T-cell (primary cell): ENCODE measurements at places on chromosomes 5 and 9. TPM values are rescaled to one million over a fixed set of nuclear protein-coding genes. Genes with fewer than 3 reads are reported as not detected.

DNA sequence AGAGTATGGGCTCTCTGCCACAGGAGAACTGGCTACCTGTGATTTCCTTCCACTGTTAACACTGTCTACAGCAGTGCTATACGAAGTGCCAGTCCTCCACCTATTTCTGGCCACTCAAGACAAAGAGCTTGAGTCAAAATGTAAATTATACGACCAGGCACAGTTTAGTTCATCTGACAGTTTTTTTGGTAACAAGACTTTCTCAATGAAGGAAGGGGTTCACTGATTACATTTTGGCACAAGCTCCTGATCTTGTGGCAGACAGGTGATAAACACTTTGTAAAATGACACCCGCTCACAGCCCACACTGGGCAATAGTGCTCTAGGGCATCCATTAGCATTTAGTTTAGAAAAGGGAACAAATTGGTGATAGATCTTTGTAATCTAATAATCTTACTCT is 8.6 kb downstream of the RBM22 start:
- peaks cover 66% of the 10 kb centered on the region for H3K36me3 ChIP-seq
- no peaks in the 10 kb centered on the region for H3K4me1 ChIP-seq
- no peak overlapping the region for H3K4me3 ChIP-seq
- no peak overlapping the region for H3K27ac ChIP-seq

DNA sequence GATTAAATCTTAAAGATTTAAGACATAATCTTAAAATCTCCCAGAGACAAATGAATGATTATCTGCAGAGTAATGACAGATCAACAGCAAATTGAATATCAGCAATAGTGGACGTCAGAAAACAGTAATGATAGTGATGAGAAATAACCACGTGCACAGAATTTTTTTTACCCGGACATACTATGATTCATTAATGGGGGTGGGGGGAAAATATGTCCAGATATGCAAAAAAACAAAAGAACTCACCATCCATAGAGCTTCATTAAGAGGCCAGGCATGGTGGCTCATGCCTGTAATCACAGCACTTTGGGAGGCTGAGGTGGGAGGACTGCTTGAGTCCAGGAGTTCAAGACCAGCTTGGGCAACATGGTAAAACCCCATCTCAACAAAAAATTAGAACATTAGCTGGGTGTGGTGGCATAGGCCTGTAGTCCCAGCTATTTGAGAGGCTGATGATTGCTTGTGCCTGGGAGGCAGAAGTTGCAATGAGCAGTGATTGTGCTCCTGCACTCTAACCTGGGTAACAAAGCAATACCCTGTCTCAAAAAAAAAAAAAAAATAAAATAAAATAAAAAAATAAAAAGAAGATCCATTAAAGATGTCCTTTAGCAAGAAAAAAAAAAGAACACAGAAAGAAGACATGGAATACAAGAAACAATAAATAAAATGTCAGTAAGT is 30.9 kb upstream of the SHOC1 start:
- no peaks in the 10 kb centered on the region for H3K36me3 ChIP-seq
- H3K4me3 ChIP-seq = no peak overlapping the region
- DNase-seq = no peak
- no peaks in the 10 kb centered on the region for H3K4me1 ChIP-seq

- H3K4me1 ChIP-seq = no peaks in the 10 kb centered on the region
- H3K4me3 ChIP-seq = no peak overlapping the region
- H3K36me3 ChIP-seq = no peaks in the 10 kb centered on the region
- no peak for DNase-seq
- H3K27me3 ChIP-seq = no peaks in the 10 kb centered on the region
Measured at GRCh38 chr5:87722286-87722685, 309.6 kb upstream of the CCNH start.

- no peaks in the 10 kb centered on the region for H3K36me3 ChIP-seq
- H3K4me3 ChIP-seq = no peak overlapping the region
- DNase-seq = no peak
- H3K27ac ChIP-seq = no peak overlapping the region
- no peaks in the 10 kb centered on the region for H3K27me3 ChIP-seq
Measured at GRCh38 chr5:93192087-93192486, 388.9 kb downstream of the NR2F1-AS1 start.

DNA sequence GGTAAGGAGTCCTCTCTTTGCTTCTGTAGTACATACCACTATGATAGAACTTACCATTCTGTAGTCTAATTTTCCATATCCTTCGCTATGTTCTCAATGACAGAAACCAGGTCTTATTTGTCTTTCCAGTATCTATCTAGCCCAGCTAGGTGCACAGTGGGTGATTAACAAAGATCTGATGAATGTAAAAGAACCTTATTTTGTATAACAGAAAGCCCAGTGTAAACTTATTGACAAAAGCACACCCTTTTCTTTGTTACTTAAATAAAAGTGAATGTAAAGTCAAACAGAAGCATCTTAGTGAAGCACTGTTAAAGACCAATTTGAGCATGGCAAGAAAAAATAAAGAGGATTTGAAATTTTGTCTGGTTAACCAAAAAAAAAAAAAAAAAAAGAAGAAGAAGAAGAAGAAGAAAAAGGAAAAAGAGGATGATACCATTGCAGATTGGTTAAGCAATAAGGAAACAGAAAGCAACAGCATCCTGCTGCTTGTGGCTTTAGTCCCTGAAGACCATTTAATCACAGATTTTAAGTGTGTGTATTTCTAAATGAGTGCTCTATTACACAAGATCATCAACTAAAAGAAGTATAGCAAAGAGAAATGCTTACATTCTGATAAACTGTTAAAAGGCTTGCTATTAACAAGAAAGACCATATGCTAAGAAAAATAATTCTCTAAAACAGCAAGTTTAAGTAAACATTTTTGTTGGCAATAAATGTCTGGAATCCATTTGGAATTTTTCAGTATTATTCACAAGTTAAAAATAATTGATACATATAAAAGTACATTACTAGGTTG is 21.2 kb downstream of the MEGF9 start:
- no peaks in the 10 kb centered on the region for H3K4me1 ChIP-seq
- H3K36me3 ChIP-seq = no peaks in the 10 kb centered on the region
- no peaks in the 10 kb centered on the region for H3K27me3 ChIP-seq
- DNase-seq = no peak
- H3K27ac ChIP-seq = no peak overlapping the region

GRCh38 chr9:107907715-107908114 is 418.1 kb upstream of the KLF4 start:
- H3K4me3 ChIP-seq = no peak overlapping the region
- no peak overlapping the region for H3K27ac ChIP-seq
- DNase-seq = no peak
- no peaks in the 10 kb centered on the region for H3K27me3 ChIP-seq
- H3K4me1 ChIP-seq = no peaks in the 10 kb centered on the region
- no peaks in the 10 kb centered on the region for H3K36me3 ChIP-seq

DNA sequence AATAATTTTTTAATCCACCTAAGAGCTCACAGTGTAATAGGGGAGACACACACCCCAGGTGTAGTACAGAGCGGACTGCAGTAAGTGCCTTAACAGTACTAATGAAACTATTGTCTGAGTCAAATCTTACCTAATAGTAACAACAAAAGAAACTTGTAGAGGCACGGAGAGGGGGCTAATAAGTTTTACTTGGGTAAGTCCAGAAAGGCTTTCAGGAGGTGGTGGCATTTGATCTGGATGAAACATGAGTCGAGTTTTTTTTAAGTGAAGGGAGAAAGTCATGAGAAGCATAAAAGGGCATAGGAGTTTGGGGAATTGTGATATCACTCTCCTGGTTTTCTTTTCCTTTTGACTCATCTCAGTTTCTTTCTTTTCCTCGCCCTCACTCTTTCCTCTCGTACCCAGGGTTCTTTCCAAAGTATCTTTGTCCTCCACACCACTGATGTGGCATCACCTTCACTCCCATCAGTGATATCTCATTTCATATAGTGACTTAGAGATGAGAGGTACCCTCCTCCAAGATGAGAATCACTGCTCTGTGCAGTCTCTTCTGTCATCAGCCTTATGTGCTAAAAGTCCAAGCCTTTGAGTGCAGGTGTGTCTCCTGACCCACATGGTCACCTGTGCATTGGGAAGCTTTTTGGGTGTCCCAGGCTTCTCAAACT is 2.0 kb downstream of the CTNNA1 start:
- no peak overlapping the region for H3K27ac ChIP-seq
- peaks cover 20% of the 10 kb centered on the region for H3K4me1 ChIP-seq
- DNase-seq = no peak
- H3K4me3 ChIP-seq = no peak overlapping the region

DNA sequence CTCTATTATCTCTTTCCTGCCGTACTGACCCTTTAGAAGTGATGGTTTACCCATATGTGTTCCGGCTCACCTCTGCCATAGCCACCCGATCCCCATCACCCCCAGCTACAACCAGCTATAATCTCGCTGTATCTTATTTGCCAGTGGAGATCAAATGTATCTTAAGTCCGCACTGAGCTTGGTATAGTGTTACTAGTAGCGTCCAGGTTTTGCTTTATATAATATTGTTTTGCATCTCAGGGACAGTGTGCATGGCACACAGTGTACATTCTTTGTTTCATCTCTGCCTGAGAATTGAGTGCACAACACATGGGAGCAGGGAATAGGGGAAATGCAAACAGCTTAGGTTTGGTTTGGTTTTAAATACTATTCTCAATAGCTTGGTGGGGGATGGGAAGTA is 135.8 kb upstream of the SNX2 start:
- no peaks in the 10 kb centered on the region for H3K4me1 ChIP-seq
- no peak overlapping the region for H3K27ac ChIP-seq
- no peak overlapping the region for H3K4me3 ChIP-seq
- DNase-seq = no peak
- H3K36me3 ChIP-seq = no peaks in the 10 kb centered on the region
- H3K27me3 ChIP-seq = no peaks in the 10 kb centered on the region

GRCh38 chr5:75640395-75640794 is 29.1 kb downstream of the ANKDD1B start:
- no peak overlapping the region for H3K27ac ChIP-seq
- DNase-seq = no peak
- H3K4me3 ChIP-seq = no peak overlapping the region
- no peaks in the 10 kb centered on the region for H3K27me3 ChIP-seq
- H3K36me3 ChIP-seq = no peaks in the 10 kb centered on the region

DNA sequence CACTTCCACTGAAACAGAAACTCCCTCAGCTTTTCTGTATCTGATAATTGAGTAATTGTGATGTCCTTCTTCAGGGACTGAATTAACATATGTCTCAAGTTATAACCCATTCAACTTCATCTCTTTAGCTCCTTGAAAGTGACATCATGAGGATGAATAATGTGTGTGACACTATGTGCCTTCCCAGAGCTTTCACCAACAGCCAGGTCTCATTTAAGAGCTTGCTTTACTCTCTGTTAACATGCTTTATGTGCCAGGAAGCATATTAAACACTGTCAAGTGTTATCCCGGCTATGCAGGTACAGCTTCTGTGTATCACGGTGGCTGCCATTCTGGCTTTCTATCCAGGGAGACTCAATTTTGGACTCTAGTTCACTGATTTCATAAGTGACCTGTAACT is 799.9 kb downstream of the CDH12 start:
- no peaks in the 10 kb centered on the region for H3K36me3 ChIP-seq
- H3K27me3 ChIP-seq = no peaks in the 10 kb centered on the region
- no peaks in the 10 kb centered on the region for H3K4me1 ChIP-seq
- H3K4me3 ChIP-seq = no peak overlapping the region
- no peak overlapping the region for H3K27ac ChIP-seq

- H3K4me1 ChIP-seq = no peaks in the 10 kb centered on the region
- DNase-seq = no peak
- no peak overlapping the region for H3K4me3 ChIP-seq
- H3K36me3 ChIP-seq = no peaks in the 10 kb centered on the region
Measured at GRCh38 chr9:75181750-75182149, 93.4 kb downstream of the OSTF1 start.

GRCh38 chr9:70696694-70697335 is 282.4 kb upstream of the KLF9 start:
- no peak overlapping the region for H3K4me3 ChIP-seq
- peaks cover 4% of the 10 kb centered on the region for H3K27me3 ChIP-seq
- H3K27ac ChIP-seq = no peak overlapping the region
- no peaks in the 10 kb centered on the region for H3K4me1 ChIP-seq

DNA sequence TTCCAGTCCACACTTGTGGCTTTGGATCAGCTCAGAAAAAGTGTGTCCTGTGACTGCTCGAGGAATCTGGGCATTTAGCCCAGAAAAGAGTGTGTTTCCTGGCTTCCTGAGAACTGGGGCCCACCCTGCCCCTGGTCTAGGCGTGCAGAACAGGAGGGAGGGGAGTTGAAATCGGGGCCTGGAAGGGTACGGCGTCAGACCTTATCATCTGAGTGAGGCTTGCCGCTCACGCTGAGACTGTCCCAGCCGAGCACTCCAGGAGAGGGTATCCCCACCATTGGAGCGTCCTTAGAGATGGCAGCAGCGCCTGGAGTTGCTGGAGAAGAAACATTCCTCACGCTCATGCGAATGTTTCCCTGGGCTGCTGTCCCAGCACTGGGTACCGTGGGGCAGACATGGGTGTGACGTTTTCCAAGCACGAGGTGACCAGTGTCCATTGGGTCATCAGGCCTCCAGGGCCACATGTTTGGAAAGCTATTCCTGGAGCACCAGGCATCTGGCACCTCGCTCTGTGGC is 22.5 kb downstream of the NEK6 start:
- H3K27ac ChIP-seq = no peak overlapping the region
- H3K27me3 ChIP-seq = no peaks in the 10 kb centered on the region
- DNase-seq = no peak
- no peak overlapping the region for H3K4me3 ChIP-seq
- no peaks in the 10 kb centered on the region for H3K4me1 ChIP-seq
- H3K36me3 ChIP-seq = no peaks in the 10 kb centered on the region

Gene C5
- total RNA-seq = 2.4 TPM

Gene CDO1
- not detected for total RNA-seq

Gene RBM18
- 17.8 TPM for total RNA-seq

Gene PCDHGB7
- 0.32 TPM for total RNA-seq

Gene NEUROG1
- total RNA-seq = not detected

Gene TIFAB
- total RNA-seq = not detected

Gene SNCAIP
- not detected for total RNA-seq

Gene BHMT2
- total RNA-seq = 0.38 TPM

Gene HTR1A
- total RNA-seq = not detected

Gene ATG10
- 6.8 TPM for total RNA-seq

Gene CFAP90
- total RNA-seq = not detected
